ENCODE measurements at places on chromosomes 7 and 10.
A peak's percentile ranks its signal among the peaks of the same experiment; 100 is the strongest.

GRCh38 chr10:47165168-47165710 lies 134.8 kb upstream of the GDF10 start:
- DNase-seq: no peak
- H3K4me1 ChIP-seq: peaks cover 11% of the 10 kb centered on the region
- no peak overlapping the region for H3K4me3 ChIP-seq
- H3K27me3 ChIP-seq: peaks cover 9% of the 10 kb centered on the region
- no peak overlapping the region for H3K27ac ChIP-seq
- H3K36me3 ChIP-seq: no peaks in the 10 kb centered on the region

GRCh38 chr10:117005527-117006055 lies 604 bp upstream of the SHTN1 start:
- H3K4me3 ChIP-seq: peak overlapping the region; percentile 81
- peaks cover 9% of the 10 kb centered on the region for H3K4me1 ChIP-seq
- no peak overlapping the region for H3K27ac ChIP-seq
- H3K27me3 ChIP-seq: no peaks in the 10 kb centered on the region
- DNase-seq: peak; percentile 29
- H3K36me3 ChIP-seq: no peaks in the 10 kb centered on the region

DNA sequence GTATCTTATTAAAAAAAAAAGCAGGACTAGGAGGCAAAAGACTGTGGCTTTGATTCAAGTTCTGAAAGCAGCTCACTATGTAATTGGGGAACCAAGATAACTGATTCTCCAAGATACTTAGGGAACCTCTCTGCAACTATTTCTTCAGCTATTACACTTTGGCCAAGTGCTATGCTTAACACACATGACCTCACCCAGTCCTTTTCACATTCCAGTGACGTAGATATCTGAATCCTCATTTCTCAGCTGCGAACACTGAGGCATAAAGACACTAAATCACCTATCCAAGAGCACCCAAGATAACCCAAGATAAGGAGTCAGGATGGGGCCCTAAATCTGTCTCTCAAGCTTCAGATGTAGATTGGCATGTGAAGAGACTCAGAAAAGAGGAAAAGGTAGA lies 133.6 kb downstream of the GLI3 start:
- DNase-seq: peak; percentile 48
- peaks cover 7% of the 10 kb centered on the region for H3K4me1 ChIP-seq
- no peaks in the 10 kb centered on the region for H3K27me3 ChIP-seq
- no peak overlapping the region for H3K4me3 ChIP-seq
- H3K27ac ChIP-seq: no peak overlapping the region
- no peaks in the 10 kb centered on the region for H3K36me3 ChIP-seq

GRCh38 chr7:24725554-24726241 lies 31.6 kb downstream of the GSDME start:
- H3K27me3 ChIP-seq: no peaks in the 10 kb centered on the region
- no peak for DNase-seq
- no peak overlapping the region for H3K27ac ChIP-seq
- peaks cover 9% of the 10 kb centered on the region for H3K4me1 ChIP-seq

- no peak for DNase-seq
- no peaks in the 10 kb centered on the region for H3K36me3 ChIP-seq
- H3K4me3 ChIP-seq: no peak overlapping the region
- no peaks in the 10 kb centered on the region for H3K4me1 ChIP-seq
- H3K27ac ChIP-seq: no peak overlapping the region
Measured at GRCh38 chr10:130802301-130802700, 509.2 kb downstream of the TCERG1L start.

DNA sequence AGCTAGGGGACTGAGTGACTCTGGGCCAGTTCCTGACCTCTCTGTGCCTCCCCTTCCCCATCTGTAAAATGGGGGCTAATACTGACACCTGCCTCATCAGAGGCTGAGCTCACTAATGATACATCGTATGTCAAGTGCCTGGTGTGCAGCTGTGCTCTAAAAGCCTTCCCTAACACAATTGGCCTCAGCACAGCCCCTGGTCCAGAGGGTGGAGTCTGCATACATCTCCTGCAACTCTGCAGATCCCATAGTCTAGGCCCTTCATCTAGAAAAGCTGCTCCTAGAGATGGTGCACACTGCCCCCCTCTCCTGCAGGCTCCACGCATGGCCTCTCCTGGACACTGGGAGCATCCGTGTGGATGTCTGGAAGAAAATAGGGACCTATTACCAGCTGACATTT lies 255.0 kb downstream of the RPS24 start:
- no peak for DNase-seq
- peaks cover 6% of the 10 kb centered on the region for H3K4me1 ChIP-seq
- no peak overlapping the region for H3K4me3 ChIP-seq
- no peaks in the 10 kb centered on the region for H3K27me3 ChIP-seq
- no peak overlapping the region for H3K27ac ChIP-seq
- H3K36me3 ChIP-seq: peaks cover 3% of the 10 kb centered on the region
